ENCODE measurements at places on chromosomes 3 and 15.

- DNase-seq: peak; percentile 70
Measured at GRCh38 chr15:26391567-26392194, 381.2 kb downstream of the GABRB3 start.

GRCh38 chr3:129505341-129505740, 23.1 kb upstream of the RHO start:
- no peak for DNase-seq

GRCh38 chr15:80605591-80606150, 89.4 kb upstream of the ABHD17C start:
- no peak for DNase-seq

DNA sequence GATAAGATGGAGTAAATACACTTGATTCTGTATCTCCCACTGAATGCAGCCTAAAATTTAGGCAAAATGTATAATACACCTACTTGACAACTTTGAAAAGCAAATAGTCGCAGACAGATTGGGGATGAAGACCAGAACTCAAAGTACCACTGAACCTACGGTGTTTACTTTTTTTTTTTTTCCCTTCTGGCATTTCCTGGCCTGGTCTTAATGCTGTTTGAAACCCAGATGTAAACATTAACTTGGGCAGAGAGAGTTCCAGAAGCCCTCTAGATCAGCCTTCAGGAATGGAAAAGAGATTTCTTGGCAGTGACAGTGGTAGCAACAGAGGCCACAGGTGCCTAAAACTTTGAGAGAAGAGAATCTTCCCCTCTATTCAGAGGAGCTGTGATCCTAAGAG, 27.8 kb downstream of the ALPK3 start:
- DNase-seq: no peak

DNA sequence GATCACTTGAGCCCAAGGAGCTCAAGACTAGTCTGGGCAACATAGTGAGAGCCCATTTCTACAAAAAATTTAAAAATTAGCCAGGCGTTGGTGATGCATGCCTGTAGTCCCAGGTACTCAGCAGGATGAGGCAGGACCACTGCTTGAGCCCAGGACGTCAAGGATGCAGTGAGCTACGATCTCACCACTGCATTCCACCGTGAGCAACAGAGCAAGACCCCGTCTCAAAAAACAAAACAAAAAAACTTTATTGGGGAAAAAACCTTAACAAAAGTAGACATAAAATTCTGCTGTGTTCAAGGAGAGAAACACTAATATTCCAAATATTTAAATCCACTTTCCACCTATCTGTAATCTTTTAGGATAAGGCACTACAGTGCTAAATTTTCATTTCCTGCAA, 20.8 kb downstream of the SETD2 start:
- no peak for DNase-seq

- DNase-seq: no peak
Measured at GRCh38 chr3:72144773-72145505, 360.0 kb upstream of the PROK2 start.

DNA sequence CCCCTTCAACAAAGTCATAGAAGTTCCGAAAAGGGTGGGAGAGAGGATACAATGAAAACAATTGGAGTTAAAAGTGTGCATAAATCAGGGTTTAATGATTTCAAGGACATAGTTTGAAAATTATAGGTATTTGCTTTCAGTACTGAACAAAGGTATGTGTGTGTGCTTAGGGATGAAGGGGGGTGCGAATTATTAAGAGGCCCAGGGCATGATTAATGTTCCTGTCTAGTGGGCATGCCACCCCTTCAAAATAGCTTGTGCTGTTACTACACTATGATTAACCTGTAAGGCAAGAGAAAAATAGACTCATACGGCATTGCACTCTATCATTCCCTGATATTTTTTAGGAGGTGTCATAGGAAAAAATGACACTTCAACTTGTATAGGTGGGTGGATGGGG, 731.6 kb downstream of the NAALADL2 start:
- DNase-seq: peak; percentile 47

- DNase-seq: no peak
Measured at GRCh38 chr3:74535281-74535680, 79.2 kb downstream of the CNTN3 start.

DNA sequence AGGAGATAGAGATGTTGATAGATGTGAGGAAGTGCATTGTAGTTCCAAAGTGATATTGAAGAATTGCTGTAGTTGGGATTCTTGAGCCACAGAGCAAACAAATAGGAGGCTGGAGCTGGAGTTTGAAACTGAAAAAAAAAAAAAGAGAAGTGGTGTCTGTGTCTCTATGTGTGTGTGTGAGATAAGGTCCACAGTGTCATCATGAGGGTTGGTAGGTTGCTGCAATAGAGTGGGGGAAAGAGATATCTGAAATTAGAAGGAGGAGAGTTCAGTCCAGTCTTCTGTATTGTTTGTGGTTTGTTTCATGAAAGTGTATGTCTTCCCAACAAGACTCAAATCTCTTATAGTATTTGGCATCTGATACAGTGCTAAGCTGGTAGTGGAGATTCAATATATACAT, 37.3 kb upstream of the CACNA1D start:
- DNase-seq: no peak

- no peak for DNase-seq
Measured at GRCh38 chr3:174815750-174816149, 43.4 kb upstream of the NAALADL2 start.

DNA sequence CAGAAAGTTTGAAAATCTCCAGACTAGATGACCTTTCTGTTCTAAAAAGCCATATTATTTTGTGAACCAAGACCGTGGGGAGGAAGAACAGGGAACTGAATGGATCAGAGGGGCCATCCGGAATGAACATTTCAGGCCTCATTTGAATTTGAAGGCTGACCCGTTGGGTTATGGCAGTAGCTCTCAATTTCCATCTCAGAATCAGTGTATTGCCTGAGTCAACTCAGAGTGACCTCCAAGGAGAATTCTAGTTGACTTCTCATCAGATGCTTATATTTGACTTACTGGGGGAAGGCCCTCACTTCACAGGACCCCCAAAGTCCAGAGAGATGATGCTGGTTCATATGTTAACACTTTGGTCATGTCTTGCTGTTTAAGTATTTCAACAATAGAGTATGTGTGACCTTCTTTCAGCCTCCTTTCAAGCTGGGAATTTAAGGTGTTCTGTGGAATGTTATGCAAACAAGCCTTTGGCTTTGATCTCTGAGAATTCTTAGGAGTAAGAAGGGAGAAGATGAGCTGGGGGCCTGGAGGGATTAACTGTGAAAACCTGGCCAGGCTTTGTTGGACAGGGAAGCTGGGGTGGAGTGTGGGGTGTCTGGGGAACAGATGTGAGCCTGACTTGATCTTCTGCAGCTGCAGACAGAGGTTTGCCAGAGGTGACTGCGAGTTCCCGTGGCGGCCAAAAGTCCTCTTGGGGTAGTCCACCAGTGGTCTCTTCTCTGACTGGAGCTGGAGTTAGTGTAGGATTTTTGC, 111.2 kb upstream of the RGMA start:
- no peak for DNase-seq

GRCh38 chr3:87436781-87437543, 160.6 kb upstream of the POU1F1 start:
- DNase-seq: no peak

DNA sequence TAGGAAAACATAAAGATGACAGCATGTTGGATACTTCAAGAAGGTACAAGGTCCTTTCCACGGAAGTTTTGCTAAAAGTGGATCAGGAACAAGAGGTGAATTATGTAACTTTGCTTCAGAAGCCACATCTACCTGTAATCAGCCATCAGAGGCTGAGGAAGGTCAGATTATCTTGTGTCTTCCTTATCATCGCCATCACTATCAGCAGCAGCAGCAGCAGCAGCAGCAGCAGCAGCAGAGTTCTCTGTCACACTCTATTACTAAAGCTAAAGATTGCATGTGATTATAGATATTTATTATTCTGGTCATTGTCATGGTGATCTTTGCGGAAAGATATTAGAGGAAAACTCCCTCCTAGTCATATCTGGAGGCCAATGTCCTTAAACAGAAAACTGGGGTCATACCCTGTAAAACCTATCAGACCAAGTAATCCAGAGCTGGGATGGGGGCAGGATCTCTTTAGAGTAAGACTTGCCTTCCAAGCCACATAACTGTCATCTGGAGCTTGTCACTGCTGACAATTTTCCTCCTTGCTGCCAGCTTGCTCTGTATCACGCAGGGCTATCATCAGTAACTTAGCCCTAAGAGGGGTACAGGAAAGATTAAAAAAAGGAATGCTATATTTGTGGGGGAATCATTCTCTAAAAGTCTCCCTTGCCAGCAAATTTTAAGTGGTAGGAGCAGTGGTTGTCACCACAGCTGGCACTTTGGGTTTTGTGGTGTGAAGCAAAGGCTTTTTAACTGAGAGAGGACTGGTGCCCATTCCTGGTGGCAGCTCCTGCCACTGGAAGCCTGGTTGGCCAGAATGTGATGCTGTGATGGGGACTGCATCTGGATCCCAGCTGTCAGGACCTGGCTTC, 130.9 kb upstream of the RASGRP1 start:
- no peak for DNase-seq

DNA sequence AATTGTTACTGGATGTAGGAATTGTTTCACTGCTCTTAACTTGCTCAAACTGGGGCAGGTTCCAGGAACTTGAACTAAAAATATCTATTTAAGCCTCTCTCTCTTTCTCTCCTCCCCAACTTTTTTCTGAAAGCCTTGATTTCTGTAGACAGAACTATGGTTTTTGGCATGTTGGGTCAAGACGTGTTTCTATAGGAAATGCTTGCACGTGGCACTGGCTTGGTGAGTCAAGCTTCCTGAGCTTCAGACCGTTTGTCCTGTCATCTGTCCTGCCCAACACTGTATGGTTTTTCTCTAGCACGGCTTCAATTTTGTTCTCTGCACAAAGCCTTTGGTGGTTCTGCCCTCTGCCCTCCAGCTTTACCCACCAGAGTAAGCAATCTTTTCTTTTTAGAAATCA, 13.5 kb downstream of the EAF1 start:
- DNase-seq: no peak

DNA sequence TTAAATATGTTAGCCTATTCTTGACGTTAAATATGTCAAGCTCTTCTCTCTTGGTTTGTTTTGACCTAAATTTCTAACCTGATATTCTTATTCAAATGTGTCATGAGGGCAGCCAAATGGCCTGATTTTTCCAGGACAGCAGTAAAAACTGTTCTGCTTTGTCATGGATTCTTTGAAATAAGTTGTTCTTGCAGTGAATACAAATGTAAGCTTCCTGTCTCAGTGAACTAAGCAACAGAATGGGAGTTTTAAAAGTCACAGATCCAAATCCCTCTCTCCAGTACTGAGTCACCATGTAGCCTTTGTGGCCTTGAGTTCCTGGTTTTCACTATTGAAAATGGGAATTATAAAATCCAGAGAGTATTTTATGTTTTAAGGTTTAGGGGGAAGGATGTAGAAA, 301.8 kb downstream of the NLGN1 start:
- no peak for DNase-seq

DNA sequence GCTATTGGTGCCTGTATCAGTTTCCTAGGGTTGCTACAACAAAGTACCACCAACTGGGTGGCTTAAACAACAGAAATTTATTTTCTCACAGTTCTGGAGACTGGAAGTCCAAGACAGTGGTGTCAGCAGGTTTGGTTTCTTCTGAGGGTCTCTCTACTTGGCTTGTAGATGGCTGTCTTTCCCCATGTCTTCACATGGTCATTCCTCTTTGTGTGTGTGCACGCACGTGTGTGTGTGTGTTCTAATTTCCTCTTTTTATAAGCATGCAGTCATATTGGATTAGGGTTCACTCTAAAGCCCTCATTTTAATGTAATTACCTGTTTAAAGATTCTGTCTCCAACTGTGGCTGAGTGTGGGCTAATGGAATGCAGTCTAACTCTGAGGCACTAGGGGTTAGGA, 182.5 kb downstream of the SPATA16 start:
- DNase-seq: no peak

DNA sequence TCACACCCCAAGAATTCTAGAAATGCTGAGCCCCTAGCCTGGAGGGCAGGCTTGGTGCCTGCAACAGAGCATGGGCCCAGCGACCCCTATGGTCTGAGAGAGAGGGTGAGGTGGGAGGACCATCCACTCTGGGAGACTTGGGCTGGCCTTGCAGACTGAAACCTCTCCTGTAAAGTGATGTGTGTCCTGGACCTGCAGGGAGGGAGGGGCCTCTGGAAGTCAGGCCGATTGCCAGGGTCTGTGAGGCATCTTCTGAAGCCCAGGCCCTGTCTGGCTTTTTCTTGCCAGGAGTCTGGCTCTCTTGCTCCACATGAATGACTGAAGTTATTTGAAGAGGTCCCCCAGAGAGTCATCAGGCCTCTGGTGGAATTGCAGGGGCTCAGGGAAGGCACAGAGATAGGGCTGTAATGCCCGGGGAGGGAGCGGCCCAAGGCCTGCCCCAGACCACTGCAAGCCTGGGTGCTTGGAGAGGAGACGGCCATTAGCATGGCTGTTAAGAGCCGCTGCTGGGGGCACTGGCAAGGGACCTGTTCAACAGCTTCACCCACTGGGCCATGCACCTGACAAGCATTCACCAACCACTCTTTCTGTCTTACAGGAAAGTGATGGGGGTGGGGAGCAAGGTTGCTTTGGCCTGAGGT, 56.0 kb upstream of the CHRNA7 start:
- no peak for DNase-seq

GRCh38 chr3:126573492-126574117, 14.9 kb upstream of the C3orf22 start:
- no peak for DNase-seq

DNA sequence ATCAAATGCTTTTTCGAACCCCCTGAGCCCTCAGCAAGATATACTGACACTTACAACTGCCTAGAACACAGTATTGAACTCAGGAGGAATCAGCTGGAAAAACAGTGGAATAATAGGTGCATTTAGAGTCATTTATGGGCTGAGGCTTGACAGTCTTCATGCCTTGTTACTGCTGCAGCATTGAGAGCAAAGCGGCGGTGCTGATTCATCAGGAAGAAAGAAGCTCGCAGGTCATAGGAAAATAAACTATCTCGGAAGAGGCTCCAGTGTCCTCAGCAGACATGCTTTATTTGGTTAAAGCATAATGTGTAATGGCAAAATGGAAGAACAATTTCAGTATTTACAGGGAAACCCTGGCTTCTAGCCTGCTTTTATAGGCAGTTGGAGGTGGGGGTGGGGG, 30.1 kb upstream of the NEO1 start:
- no peak for DNase-seq

- DNase-seq: no peak
Measured at GRCh38 chr3:195159117-195159813, 111.7 kb downstream of the XXYLT1 start.

- no peak for DNase-seq
Measured at GRCh38 chr3:119825820-119826219, 43.9 kb downstream of the NR1I2 start.

- no peak for DNase-seq
Measured at GRCh38 chr3:150083655-150084042, 113.0 kb upstream of the PFN2 start.

GRCh38 chr3:100606894-100607512, 2.4 kb upstream of the ADGRG7 start:
- no peak for DNase-seq
